ENCODE measurements at places on chromosomes 12 and 14.

GRCh38 chr12:90021795-90022440 lies 313.3 kb upstream of the ATP2B1 start:
- DNase-seq: no peak

DNA sequence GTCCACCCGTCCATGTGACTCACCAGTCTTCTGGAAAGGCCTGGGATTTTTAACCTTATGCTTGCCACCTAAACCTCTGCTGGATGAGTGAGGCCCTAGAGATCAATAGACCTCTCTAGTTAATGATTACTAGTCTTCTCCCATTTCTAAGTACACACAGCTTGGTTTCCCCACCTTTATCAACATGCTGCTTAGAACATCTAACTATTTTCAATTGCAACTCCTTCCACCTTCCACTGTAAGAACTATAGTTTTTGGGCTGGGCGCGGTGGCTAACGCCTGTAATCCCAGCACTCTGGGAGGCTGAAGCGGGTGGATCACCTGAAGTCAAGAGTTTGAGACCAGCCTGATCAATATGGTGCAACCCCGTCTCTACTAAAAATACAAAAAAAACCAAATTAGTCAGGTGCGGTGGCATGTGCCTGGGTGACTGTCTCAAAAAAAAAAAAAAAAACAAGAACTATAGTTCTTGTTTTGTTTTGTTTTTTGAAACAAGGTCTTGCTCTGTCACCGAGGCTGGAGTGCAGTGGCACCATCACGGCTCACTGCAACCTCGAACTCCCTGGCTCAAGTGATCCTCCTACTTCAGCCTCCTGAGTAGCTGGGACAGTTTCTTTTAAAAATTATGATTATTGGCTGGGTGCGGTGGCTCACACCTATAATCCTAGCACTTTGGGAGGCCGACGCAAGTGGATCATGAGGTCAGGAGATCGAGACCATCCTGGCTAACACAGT lies 18.7 kb upstream of the MDM2 start:
- no peak for DNase-seq

DNA sequence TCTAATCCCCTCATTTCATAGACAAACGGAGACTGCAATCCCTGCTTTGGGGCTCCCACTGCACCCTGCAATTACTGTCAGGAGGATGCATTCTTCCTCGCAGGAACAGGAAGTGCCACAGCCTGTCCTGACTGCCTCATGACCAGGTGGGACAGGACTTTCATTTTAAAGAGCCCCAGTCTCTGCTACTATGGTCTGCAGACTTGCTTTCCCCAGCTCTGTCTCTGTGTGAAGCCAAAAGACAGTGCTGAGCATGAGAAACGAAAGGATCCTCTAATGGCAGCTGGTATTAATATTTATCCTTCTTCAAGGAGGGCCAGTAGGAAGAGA lies 60.0 kb upstream of the PNMA1 start:
- no peak for DNase-seq

DNA sequence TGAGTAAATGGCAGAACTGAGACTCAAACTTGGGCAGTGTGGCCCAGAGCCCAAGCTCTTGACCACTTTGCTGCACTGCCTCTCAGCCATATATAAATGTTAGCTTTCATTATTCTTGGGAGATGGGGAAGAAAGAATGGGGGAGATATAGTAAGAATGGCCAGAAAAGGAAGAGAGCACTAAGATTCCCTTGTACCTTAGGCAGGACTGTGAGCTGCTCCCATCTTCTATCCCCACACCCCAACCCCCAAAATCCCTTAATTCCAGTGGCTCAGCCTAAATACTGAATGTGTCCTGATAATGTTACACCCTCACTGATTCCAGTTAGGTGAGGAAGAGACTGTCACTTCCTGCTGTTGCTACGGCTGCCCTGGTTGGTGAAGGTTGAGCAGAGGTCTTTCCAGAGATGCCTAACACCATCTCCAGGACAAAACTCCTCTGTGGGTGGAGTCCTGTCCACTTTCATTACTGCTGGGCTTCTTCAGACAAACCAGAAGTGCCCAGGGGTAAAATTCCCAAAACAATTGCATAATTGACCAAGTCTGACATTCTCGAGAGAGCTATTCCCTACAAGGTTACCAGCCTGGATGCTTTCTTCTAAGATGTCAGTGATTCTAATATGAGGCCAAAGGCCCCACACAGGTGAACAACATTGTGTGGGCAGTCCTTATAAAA lies 51.8 kb downstream of the GNG2 start:
- DNase-seq: no peak

DNA sequence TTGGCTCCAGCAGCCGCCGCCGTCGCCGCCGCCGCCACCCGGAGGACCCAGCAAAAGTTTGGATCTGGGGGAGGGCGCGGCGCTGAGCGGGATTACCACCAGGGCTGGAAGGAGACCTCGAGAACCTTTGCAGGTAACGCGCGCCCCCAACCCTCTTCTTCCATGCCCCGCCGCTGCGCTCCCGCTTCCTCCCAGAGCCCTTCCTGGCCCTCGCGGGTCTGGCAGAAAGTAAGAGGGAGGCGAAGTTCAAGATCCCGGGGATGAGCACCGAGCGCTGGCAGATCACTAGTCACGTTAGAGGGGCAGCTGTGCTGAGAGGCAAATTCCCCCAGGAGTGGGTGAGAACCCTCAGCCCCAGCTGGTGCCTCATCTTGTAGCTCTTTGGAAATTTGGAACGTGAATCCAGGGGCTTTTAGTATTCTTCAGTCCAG lies 3.9 kb downstream of the FLRT2 start:
- DNase-seq: no peak

- no peak for DNase-seq
Observed at GRCh38 chr14:100670017-100670752, 56.5 kb upstream of the DLK1 start.
